ENCODE measurements at places on chromosomes 3 and 15. TPM values are rescaled to one million over a fixed set of nuclear protein-coding genes. Genes with fewer than 3 reads are reported as not detected.

The ITIH1 gene
- polyA plus RNA-seq: not detected

The SNX22 gene
- polyA plus RNA-seq: 0.33 TPM

The ADCY5 gene
- 0.01 TPM for polyA plus RNA-seq

The FGF7 gene
- not detected for polyA plus RNA-seq

The CKMT1A gene
- 31.3 TPM for polyA plus RNA-seq

The TRAT1 gene
- polyA plus RNA-seq: not detected

The CKMT1B gene
- polyA plus RNA-seq: 53.7 TPM

The LTF gene
- polyA plus RNA-seq: not detected

The ARNT2 gene
- polyA plus RNA-seq: 0.25 TPM

The AHSG gene
- polyA plus RNA-seq: 0.26 TPM

The HRG gene
- polyA plus RNA-seq: not detected

Data from foreskin keratinocyte (primary cell).